ENCODE measurements at places on chromosomes 7 and 10. TPM values are rescaled to one million over a fixed set of nuclear protein-coding genes. Genes with fewer than 3 reads are reported as not detected.

DNA sequence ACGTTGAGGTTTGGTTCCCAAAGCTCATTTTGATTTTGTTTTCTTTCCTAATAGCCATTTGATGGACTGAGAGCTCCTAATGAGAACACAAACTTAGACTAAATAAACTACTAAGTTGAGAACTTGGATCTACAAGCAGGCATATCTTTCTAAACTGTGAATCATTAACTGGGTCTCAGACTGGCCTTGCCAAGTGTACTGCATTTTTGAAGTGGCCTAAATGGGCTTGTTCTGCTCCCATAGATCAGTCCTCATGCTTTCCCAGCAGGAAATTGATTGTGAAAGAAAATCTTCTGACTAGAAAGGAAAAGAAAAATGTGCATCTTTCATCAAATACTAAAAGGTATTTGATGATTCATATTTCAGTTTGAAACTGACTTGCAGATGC, 46.7 kb upstream of the RBM33 start:
- DNase-seq: no peak

- DNase-seq: no peak
Measured at GRCh38 chr10:25818751-25819150, 115.3 kb upstream of the MYO3A start.

GRCh38 chr10:34045571-34046190, 711.2 kb upstream of the NRP1 start:
- no peak for DNase-seq

- no peak for DNase-seq
Measured at GRCh38 chr10:124745252-124745651, 1.1 kb upstream of the FAM53B start.

GRCh38 chr7:151442776-151443496, 3.0 kb upstream of the CRYGN start:
- DNase-seq: no peak

- no peak for DNase-seq
Measured at GRCh38 chr10:20970708-20971107, 73.6 kb upstream of the NEBL start.

DNA sequence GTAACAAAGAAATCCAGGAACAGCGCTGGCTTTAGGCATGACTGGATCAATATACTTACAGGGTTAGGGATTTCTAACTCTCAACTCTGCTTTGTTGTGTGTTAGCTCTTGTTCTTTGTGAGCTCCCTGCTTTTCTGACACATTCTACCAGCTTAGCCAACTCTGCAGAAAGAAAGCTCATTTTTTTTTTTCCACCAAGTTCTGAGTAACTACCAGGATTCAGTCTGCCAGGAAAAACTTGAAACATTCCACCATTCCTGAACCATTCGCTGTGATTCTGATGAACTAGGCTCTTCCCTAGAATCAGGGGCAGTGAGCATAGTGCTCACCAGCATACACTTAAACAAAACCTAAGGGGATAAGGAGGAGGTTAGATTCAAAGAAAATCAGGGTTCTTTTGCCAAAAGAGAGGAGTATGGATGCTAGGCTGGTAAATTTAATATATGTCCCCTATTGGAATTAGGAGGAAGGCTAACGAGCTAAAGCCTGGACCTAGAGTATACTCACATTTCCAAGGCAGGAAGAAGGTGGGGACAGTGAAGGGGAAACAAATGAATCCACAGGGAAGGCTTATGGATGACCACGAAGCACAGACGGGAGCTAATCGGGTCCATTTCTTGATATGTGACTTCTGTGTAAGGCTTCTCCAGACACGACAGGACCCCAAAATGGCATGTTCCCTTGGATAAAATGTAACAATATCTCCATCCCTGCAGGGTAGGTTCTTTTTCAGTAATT, 183.4 kb downstream of the PRKG1 start:
- DNase-seq: no peak

DNA sequence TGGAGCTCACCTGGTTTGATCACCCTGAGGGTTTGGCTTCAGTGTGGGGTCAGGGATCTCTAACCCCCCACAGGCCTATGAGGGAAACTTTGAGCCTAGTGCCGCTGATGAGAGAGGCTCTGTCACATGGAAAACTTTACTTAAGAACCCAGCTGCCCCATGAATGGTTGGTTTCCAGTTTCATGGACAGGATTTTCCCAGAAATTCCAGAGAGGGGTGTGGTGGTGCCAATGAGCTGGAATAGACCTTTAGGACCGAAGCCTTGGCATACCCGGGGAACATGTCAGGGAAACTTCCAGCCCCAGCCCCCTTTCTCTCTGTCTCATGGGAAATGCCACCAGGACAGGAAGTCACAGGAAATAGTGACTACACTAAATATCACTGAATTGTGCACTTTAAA, 36.9 kb downstream of the AKR1B1 start:
- DNase-seq: no peak

GRCh38 chr7:19747740-19748339, 25.6 kb downstream of the TMEM196 start:
- DNase-seq: no peak

DNA sequence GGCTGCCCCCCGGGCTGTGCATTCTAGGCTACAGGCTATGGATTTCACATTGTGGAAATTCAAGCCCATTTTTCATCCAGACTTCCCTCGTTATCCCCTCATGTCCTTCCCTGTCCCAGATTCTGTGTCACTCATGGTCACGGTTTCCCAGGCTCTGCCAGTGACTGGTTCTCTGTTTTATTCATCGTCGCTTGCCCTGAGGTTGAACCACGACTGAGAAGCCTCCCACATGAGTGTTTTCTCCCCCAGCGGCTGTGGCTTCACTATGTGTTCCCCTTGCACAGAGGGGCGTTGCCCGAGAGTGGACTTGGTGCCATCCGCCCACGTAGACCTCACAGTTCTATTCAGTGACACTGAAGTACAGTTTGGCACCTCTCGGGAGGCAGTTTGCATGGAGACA, 14.0 kb downstream of the NOM1 start:
- DNase-seq: no peak

GRCh38 chr7:37448011-37448635, 541 bp downstream of the ELMO1 start:
- DNase-seq: peak; percentile 82

DNA sequence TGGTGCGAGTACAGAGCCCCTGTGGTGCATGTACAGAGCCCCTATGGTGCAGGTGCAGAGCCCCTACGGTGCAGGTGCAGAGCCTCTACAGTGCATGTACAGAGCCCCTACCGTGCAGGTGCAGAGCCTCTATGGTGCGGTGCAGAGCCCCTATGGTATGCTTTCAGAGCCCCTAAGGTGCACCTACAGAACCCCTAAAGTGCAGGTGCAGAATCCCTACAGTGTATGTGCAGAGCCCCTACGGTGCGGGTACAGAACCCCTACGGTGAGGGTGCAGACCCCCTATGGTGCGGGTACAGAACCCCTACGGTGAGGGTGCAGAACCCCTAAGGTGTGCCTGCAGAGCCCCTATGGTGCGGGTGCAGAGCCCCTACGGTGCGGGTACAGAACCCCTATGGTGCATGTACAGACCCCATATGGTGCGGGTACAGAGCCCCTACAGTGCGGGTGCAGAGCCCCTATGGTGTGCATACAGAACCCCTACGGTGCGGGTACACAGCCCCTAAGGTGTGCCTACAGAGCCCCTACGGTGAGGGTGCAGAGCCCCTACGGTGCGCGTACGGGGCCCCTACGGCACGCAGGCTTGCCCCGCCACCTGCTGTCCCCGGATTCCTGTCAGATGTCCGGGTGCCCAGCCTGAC, 53.5 kb downstream of the MGMT start:
- no peak for DNase-seq

DNA sequence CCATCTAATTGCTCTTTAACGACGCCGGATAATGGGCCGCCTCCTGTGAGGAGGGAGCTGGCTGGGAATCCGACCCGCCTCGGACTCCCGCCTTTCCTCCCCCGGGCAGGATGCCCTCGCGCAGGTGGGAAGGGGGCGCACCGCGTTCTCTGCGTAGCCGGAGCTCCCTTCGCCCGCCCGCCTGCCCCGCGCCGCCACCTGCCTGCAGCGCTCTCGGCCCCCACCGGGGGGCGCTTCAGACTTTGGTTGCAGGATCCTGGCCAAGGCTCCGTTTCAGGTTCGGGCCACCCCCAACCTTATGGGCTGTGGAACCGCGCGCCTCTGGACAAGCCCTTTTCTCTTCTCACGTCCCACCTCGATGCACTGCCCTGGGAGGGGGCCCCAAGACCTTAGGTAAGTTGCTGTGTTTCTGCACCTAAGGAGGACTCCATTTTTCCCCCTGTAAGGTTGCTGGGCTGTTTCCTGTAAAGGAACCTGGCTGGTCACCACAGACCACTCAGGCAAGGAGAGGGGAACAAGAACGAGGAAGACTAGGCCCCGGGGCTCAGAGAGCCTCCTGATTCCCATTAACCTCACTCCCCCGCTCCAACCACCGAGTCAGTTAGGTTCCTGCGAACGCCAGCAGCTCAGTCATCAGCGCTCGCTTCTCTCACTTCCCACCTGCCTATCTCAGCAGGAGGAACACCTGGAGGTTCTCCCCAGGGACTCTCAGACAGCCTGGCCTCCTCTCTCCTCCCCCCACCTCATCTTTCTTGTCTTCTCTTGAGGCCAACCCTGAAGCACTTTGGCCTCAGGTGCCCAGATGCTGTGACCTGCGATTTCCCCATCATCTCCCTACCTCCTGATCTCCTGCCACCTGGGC, 11.3 kb upstream of the KAZALD1 start:
- peak; percentile 85 for DNase-seq

DNA sequence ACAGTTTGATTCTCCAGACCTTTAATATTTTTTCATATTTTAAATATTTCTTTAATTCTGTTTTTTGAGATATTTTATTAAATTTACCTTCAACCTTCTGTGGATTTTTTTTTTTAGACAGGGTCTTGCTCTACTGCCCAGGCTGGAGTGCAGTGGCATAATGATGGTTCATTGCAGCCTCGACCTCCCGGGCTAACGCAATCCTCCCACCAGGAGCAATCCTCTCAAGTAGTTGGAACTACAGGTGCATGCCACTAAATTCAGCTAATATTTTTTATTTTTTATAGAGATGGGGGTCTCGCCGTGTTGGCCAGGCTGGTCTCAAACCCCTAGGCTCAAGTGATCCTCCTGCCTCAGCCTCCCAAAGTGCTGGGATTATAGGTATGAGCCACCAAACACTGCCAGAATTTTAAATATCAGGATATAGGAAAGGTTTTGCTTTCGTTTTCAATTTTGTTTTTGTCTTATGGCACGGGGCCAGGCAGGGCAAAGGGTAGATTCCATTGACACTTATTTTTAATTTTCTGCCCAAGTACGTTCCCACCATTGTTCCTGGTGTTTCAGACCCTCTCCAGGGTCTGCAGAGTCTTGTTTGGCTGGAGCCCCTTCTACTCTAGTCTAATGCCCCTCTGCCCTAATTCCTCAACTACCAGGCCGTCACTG, 1.2 kb downstream of the TACC2 start:
- DNase-seq: no peak

- DNase-seq: no peak
Measured at GRCh38 chr10:48187126-48187525, 87.4 kb downstream of the FRMPD2 start.

DNA sequence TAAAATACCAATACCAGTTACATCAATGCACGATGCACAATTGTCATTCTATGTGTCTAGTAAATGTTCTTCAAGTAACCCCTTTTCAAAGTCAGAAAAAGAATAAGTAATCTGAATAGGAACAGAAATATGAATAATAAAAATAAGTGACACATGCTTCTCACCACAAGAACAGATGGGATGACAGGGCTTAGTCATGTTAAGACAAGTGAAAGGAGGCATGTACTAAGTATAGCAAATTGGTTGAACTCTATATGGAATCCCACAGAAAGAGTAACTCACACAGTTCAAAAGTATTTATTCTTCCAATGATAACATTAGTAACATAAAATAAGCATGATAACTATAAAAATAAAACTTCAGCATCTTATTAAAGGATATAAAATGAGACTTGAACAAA, 100.9 kb upstream of the TAS2R16 start:
- no peak for DNase-seq

DNA sequence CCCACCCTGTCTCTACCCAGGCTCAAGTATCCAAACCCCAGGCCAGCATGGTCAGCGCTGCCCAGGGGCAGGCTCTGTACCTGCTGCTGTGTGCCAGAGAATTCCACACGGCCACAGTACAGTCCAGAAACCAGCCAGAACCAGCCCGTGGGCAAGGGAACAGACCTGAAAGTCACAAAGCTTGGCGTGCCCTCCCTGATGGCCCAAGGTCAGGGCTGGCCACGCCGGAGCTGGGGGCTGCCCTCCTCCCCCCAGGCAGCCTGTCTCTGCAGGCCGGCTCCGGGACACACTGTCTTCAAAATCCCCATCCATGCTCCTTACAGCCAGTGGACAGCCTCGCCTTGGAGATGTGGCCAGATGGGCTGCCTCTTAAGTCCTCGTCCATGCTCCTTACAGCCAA, 78.4 kb downstream of the CTBP2 start:
- no peak for DNase-seq

DNA sequence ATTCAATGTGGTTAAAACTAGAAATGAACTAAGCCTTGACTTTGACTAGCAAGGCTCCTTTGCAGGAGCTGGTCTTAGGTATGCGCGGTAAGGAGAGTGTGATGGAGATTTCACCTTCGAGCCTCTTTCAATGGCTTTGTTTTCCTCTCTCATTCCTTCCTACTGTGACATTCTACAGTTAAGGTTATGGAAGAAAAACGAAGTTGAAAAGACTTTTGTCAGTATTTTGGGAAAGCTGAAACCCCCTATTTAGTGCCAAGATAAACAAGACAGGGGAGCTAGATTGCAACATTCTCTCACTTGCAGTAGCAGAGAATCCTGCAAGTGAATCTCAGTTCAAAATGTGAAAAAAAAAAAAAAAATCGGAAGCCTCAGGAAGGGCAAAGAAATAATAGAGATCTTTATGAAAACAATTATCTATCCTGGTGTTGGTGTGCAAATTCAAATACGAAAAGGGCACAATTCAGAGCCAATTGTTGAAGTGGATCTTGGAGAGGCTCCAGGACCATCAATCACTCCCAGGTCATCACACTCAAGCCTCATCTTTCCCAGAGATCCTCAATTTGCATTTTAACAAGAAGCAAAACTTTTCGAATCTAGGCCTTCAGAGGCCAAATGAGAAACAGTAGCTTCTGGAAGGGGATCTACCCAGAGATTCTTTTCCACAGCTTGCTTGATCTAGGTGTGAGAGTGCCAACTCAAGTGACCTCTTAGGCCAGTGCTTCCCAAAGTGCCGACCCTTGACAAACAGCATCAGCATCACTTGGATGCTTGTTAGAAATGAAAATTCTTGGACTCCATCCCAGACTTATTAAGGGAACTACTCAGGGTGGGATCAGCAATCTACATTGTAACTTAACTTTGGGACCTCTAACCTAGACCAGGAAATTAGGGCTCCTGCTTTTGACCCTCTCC, 163.8 kb downstream of the INHBA start:
- DNase-seq: no peak

- no peak for DNase-seq
Measured at GRCh38 chr10:124175701-124176348, 82.4 kb upstream of the CHST15 start.

The SLC26A4 gene
- total RNA-seq: 1.5 TPM

The ZNF716 gene
- not detected for total RNA-seq

The ACHE gene
- 2.1 TPM for total RNA-seq

The ADAM22 gene
- total RNA-seq: 3.4 TPM

The C10orf95 gene
- total RNA-seq: not detected

The HMX2 gene
- total RNA-seq: not detected

The UPK3B gene
- total RNA-seq: 0.38 TPM

The PDE6C gene
- total RNA-seq: not detected

The BAMBI gene
- 46.6 TPM for total RNA-seq

The SPAM1 gene
- 0.24 TPM for total RNA-seq

The SFTPA1 gene
- 0.19 TPM for total RNA-seq

The AKR1C4 gene
- total RNA-seq: not detected

The ABCB4 gene
- 9.8 TPM for total RNA-seq
